ENCODE measurements at places on chromosomes 11 and 22.

- DNase-seq, result no peak
These were observed 77.1 kb downstream of the TP53I11 start for GRCh38 chr11:44873537-44873936.

DNA sequence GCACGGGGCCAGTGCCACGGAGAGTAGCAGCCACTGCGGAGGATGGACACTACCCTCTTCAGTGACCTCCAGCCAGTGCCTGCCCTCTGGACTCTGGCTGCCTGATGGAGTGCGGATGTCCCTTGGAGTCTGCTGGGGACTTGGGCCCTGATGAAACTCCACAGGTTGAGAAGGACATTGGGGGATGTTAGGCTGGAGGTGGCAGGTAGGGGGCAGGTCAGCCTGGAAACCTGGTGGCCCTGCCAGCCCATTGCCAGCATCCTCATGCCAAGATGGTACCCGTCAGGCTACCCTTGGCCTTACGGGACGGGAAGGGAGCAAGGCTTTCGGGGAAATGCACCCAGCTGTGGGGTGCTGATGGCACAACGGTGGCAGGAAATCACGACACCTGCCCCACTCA lies 4.0 kb downstream of the CABP7 start:
- DNase-seq, result no peak

DNA sequence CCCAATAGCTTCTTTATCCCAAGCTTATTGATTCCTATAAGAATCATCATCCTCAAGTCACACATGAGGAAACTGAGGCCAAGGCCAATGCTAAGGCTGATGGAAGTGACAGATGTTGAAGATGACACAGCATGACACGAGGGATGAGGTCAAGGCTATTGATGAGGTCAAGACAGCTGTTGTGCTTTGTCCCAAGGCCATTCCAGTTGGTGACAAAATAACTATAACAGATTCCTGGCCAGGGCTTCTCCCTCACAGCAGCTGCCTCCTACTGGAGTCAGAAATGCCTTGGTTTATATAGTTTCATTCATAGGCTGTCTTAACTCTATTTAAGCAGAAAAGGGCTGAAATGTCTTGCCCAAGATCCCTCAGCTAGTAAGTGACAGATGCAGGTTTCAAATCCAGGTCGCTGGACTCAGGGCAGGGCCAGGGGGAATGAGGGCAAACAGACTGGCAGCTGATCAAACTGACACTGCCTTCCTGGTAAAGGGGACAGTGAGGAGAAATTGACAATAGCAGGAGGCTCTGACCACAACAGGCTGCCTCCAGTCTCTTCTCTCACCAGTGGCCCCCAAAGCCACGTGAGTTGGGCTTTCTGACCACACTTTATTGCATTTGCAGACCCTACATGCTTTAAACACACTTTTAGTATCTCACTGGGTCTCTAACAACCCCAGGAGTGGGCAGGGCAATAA lies 16.5 kb downstream of the MIF start:
- no peak for DNase-seq

DNA sequence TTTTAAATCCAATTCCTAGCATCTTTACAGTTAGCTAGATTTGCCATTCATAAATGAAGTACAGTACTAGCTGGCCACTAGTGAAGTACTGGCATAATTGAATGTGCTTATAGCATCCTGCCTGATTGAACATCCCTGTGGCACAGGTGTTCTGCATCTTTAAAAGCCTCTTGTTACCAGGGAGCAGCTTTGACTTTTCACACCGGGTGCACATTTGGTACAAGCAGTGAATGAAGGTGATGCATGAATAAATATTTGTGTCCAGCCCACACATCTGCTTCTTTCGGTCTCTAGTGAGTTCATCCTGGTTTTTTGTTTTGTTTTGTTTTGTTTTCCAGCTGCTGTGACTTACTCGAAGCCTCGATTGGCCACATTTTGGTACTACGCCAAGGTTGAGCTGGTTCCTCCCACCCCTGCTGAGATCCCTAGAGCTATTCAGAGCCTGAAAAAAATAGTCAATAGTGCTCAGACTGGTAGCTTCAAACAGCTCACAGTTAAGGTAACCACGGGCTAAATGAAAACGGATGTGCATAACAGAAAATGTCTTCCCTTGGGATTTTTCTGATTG lies 5.3 kb downstream of the ATP5MG start:
- DNase-seq, result no peak

DNA sequence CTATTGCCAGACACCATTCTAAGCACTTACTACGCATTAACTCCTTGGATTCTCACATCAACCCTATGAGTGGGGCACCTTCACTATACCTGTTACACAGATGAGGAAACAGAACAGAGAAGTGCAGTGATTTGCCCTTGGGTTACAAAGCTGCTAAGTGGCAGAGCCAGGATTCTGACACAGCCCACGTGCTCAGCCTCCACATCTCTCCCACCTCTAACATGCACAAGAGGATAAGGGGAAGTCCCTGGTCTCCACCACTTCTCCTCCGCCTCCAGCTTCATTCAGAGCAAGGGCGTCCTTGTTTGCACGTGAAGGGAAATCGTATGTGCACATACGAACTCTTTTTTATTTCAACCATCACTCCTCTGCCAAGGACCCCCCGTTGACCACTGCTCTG lies 53.7 kb downstream of the CDON start:
- no peak for DNase-seq
